ENCODE measurements at places on chromosomes 5 and 9.

GRCh38 chr9:15277400-15278090 is 29.5 kb downstream of the TTC39B start:
- DNase-seq = no peak

DNA sequence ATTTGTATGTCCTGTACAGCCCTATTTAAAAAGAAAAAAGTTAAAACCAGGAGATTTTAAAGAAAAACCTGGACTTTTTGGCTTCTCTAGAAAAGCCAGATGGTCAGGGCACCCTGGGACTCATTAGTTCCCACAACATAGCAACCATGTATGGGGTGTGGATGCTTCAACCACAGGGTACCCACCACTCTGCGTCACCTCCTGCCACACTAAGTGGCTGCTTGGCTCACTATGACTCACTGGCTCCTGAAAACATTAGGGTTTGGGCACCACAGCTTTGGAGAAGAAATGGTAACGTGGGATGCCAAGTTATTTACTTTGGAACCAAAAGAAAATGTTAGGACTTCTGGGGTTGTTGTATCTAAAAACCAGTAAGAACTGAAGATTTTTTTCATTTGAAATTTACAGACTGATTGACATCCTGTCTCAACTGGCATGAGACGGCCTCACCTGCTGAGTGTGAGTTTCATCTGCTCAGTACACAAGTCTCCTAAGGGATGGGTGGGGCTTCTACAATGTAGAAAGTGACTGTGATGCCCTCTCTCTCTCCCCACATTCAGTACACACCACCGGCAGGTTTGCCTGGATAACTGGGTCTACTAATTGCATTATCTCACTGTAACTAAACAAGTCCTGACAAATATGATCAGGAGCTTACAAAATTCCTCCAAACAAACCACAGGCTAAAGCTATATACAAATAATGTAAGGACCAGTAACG is 103.9 kb downstream of the ESM1 start:
- DNase-seq = peak; percentile 27

DNA sequence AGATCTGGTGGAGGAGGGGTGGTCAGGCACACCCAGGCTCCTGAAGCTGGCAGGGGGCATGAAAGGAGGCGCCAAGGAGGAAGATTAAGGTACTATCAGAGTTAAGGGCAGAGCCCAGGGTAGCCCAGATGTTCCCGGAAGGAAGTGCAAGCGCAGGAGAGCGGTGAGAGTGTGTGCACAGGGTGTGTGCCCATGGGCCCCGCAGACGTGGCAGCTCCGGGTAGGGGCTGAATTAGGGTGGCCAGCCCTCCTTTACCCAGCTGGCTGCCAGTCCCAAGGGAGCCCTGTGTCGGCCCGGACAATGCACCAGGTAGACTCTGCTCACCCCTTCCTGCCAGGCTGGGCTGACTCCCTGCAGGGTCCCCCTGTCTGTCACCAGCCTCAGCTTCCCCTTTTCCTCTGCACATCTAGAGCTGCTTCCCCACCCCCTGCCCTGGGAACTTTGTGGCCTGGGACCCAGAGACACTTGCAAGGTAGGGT is at the start of gene SMIM33:
TSS of gene SMIM33 (plus strand) at position 184 of the 480 bp plus-strand sequence. CDS start at position 302, 118 bp downstream.
- peak; percentile 42 for DNase-seq

- no peak for DNase-seq
These were observed 360.8 kb upstream of the PANK3 start for GRCh38 chr5:168939887-168940544.

GRCh38 chr5:72064801-72065570 is 42.3 kb upstream of the MAP1B start:
- no peak for DNase-seq

DNA sequence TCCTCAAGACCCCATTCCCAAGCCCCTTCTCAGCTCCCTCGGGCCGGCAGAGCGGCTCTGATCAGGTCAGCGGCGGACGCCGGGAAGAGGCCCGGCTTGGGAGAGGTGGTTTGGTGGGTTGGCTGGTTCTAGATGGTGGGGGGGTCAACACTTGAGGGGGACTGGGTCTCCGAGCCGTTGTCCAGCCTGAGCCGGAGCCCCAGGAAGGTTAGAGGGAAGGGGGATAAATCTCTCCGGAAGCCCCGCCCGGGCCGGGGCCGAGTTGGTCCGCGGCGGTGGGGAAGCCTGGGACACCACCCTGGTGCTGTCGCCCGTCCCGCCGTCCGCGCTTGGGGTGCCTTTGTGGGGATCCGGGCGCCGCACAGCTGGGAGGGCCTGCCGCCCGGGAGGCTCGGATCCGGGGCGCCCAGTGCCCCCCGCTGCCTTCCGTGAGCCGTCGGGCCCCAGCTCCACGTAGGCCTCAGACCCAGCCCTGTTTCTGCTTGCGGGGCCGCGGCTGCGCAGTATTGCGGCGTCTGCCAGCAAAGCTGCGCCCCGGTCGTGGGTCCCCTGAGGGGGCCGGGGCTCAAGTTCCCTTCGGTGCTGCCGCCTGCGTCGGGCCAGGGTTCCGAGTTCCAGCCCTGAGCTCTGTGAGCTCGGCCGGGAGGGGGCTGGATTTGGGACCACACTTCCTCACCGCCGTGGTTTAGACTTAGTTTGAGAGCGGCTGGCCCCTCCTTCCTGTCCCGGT is 542 bp upstream of the TRIM52 start:
- peak; percentile 77 for DNase-seq

DNA sequence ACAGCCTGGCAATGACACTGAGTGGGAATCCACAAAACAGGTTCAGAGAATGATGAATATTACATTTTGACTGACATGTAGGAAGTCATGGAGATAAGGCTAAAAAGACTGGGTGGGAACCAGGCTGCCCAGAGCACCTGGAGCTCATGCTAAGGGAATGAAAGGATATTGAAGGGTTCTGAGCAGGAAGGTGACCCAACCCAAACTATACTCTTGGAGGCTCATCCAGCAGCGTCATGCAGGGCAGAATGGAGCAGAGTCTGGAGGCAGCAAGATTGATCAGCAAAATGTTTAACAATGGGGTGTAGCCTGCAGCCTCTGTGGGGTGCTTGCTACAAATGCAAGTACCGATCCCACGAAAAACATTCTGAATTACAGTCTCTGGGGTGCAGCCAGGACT is 120.2 kb downstream of the PSD2 start:
- DNase-seq = no peak

DNA sequence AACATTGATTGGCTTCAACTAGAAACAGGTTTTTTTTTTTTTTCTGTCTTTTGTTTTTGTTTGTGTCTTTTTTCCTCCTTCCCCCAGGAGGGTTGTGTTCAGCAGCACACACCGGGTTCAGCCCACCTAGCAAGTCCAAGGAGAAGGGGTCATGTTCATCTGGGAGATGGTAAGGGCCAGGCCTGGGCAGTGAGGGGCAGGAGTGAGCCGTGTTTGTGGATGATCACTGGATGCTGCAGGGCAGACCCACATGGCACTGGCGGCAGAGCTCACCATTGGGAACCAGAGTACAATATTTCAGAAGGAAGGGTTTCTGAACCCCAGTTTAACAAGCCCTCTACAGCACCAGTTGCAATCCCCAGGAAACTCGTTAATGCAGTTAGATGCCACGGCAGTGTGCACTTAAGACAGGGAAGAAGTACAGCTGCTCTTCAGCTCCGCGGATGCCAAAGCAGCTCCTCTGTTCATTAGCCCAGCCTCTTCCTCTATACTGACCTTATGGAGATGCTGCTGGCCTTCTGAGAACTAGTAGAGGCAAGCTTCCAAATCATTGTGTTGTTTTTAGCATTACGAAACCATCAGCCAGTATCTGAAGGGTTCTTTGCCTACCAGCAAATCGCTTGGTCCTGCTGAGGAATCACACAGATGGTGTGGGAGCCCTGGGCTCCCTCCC is 508.2 kb upstream of the WWC1 start:
- no peak for DNase-seq

- no peak for DNase-seq
These were observed 244.6 kb downstream of the DMRT2 start for GRCh38 chr9:1294641-1295258.

DNA sequence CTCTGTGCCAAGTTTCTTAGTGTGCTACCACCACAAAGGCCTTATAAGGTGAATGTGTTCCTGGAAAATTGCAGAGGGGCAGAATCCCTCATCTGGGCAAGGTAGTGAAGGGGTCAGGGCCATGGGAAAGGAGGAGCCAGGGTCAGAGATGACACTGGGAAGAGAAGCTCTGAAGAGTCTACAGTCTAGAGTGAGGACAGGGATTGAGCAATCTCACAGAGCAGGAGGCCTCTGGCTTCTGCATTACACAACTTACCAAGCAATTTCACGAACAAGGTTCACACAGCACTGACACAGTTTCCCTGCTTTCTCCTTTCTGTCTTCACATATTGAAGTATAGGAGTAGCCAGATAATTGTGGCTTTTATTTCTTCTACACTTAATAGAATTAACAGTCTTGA is 24.5 kb upstream of the IDNK start:
- DNase-seq = no peak

DNA sequence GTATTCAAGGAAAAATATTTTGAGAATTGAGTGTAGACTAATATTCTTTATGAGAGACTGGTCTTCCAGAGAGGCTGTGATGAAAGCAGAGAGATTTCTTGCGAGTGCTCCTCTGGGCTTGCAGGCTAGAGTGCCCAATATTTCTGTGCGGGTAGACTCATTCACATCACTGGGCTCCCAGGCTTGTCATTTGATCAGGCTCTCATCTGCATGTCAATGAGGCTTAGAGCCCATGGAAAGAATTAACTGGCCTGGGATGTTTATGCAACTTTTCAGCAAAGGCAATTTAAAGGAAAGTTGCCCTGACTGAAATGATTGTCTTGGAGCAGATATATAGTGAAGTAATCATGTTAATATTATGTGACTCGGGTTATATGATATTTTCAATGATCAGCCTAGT is 42.3 kb downstream of the SNCAIP start:
- no peak for DNase-seq

DNA sequence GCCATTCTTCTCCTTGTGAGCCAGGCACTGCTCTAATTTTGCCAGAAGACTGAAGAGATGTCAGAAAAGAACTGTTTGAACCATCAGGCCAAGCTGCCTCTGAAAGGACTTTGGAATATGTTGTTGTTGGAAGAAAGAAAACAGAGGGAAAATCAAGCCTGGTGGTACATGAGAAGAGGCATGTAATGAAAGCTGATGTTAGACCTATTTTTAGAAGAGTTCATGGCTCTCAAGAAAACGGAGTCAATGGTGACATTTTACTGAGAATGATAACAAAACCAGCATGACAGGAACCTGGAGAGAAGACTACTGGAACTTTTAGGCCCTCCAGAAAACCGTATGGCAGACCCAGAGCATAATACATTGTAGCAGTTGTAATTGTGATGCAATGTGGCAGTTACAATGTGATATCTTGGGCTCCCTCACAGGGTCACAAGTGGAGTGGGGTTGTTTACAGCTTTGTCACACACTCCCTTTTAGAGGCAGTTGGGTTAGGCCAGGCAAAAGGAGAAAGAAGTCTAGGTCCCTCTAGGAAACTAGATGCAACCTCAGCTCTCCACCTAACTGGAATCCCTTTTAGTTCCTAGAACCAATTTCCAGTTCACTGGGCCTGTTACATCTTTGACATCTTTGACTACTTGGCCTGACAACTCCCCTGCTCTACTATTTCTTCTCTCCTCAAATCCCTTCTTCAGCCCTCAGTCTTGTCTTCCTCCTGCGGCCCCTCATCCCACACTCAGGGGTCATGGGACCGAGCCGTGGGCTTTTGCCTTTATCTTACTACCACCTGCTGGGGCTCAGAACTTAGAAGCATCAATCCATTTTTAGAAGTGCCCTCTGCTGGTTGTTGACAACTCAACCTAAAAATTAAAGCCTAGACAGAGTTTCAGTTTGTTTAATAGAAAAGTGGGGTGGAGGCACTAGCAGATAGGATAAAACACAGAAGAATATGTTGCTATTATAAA is 61.2 kb upstream of the JAK2 start:
- no peak for DNase-seq

- DNase-seq = no peak
These were observed 234.6 kb downstream of the GABRB2 start for GRCh38 chr5:161311965-161312364.

DNA sequence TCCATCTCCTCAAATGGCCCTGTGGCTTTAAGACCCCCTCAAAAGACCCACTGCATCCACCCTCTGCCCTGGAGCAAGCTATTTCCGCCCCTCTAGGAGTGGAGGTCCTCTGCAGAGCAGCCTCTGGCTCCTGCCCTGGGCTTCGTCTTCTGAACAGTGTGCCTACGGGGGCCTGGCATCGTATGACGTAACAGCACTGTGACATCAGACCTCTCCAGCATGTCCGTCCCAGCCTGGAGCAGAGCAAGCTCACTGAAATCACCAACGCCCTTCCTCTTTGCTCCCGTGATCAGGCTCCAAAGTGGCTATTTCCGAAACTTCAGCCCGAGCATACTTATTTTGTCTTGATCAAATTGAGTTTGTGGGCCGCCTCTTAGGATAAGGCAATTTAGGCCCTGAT is 69.1 kb upstream of the PTCH1 start:
- no peak for DNase-seq

DNA sequence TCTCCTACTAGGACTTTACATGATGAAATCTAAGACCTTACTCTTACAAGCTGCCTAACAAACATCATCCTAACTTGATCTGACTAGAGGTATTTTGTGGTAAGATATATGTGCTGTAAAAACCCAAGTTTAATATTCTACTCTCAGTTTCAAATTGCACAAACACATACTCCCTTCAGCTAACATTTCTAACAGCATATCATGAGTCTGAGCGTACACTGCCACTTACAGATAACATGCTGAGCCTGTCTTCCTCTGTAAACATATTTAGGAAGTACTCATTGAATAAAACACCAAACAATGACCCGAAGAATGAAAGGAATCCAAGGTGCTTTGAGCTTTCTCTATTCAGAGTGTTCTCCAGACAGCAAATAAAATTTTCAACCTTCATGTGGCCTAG is 7.9 kb upstream of the ESM1 start:
- DNase-seq = no peak

- DNase-seq = no peak
These were observed 159.8 kb upstream of the GAS1 start for GRCh38 chr9:87107072-87107471.

DNA sequence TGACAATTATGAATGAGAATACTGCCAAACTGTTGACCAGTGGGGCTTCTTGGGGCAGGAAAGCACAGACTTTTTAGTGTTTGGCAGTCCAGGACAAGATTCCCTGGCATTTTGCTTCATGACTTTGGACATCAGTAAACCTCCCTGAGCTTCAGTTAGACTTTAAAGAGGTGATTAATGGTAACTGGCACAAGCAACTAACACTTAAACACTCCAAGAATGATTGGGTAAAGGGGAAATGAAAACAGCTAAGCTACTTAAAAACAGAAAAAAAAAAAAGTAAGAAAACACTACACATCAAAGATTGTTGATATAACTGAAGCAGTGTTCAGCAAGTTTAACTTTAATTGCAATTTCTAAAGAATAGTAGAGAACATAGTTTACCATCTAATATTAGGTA is 13.4 kb downstream of the PAIP1 start:
- DNase-seq = no peak

- DNase-seq = no peak
These were observed 22.4 kb downstream of the NRG2 start for GRCh38 chr5:140020601-140021177.
